ENCODE measurements at places on chromosomes 7 and 10.

GRCh38 chr7:17558135-17558534 is 259.7 kb downstream of the AHR start:
- no peak for DNase-seq

GRCh38 chr10:15168291-15168785 is at the start of gene NMT2:
TSS of gene NMT2 (minus strand) at chr10:15168693. CDS start at chr10:15168612, 81 bp downstream.
- DNase-seq, result peak; percentile 92

GRCh38 chr10:89954787-89955566 is 253.6 kb downstream of the KIF20B start:
- DNase-seq, result no peak

DNA sequence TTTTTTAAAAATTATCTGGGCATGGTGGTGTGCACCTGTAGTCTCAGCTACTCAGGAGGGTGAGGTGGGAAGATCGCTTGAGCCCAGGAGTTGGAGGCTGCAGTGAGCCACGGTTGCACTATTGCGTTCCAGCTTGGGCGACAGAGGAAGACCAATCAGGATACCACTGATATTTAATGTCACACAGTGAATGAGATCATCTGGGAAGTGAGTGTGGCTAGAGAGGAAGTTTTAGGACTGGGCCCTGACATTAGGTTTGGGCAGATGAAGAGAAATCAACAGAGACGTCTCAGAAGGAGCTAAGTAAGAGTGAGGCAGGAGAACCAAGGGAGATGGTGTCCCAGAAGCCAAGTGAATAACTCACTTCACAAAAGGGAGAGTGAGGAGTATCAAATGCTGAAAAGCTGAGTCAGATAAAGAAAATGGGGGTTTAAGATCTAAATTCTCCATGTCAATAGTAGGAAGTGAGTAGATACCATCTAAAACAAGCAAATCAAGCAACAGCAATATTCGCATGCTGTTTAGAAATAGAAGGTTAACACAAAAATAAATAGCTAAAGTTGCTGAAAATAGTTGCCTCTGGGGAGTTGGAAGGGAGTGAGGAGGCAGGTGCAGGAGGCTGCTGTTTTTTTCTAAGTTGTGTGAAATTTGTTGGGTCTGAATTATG is 11.5 kb downstream of the PILRA start:
- no peak for DNase-seq

- DNase-seq, result no peak
Measured at GRCh38 chr10:51159841-51160240, 85.6 kb downstream of the PRKG1 start.

GRCh38 chr10:121282797-121283515 is 315.3 kb downstream of the FGFR2 start:
- no peak for DNase-seq

DNA sequence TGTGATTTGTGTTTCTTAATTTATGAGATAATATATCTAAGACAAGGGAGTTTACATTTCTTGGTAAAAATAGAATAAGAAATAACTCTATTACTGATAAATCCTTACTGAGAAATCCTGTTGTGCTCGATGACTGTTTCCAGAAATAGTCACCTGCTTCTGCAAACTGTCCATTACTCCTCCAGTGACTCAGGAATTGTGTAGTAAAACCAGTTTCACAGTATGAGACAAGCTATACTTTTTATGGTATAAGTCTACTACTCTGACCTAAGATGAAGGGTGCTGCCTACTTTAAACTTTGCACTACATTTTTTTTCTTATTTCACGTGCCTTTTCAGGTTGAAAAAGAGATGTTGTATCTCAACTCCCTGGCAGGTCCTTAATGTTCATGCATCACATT is 6.8 kb upstream of the ANKRD22 start:
- DNase-seq, result no peak

DNA sequence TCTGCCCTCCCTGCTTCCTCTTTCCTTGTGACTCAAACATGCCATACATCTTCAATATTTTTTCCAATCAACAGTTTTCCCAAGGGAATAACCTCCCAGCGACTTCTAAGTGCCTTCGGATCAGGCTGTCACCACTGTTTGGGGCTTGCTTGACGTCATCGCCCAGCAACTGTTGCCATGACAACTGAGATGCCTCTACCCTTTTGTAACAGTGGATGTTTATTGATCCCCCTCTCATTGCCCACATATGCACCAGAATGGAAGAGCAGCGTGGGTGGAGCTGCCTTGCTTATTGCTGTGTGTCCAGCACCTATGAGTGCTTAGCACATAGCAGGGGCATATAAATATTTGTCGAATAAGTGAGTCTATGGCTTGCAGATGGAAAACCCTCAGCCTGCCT is 14.4 kb downstream of the FFAR4 start:
- DNase-seq, result peak; percentile 60

GRCh38 chr7:27767374-27767773 is 27.4 kb downstream of the TAX1BP1 start:
- no peak for DNase-seq

DNA sequence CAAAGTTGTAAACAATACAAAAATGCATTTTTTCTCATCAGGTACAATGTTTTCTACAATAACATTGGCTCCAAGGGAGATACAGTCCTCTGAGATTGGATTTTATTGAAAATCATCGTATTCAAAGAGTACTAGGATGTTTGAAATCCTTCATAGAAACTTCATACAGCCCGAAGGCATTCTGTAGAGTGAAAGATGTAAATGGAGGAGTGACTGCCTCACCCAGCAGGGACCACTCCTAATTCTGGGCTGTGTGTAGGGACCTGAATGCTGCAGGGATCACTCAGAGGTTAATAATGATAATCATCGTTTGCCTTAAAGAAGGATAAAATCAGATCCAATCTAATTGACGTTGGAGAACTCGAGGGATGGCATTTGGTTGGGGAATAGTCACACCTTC is 198.6 kb downstream of the HECW1 start:
- DNase-seq, result no peak

GRCh38 chr10:72622271-72622670 is 3.6 kb downstream of the MICU1 start:
- no peak for DNase-seq

GRCh38 chr7:80453699-80454340 is 58.0 kb downstream of the GNAT3 start:
- DNase-seq, result peak; percentile 61

DNA sequence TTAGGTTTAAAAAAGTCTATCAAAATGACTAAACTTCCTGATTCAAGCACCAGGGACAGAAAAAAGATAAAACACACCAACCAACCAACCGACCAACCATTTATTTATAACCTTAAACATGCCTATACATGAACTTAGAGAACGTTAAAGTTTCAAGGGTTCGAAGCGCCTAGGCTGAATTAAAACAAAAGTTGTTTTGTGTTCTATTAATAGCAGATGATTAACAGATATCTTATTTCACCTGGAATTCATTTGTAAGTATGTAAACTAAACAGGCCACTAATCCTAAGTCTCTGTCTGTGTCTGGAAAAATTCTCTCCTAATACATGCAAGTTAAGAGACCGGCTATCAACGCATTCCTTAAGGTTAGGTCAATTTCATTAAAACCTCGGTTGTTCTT is 1.4 kb downstream of the BAIAP2L1 start:
- DNase-seq, result no peak

GRCh38 chr10:86804805-86805204 is 48.4 kb downstream of the BMPR1A start:
- no peak for DNase-seq

DNA sequence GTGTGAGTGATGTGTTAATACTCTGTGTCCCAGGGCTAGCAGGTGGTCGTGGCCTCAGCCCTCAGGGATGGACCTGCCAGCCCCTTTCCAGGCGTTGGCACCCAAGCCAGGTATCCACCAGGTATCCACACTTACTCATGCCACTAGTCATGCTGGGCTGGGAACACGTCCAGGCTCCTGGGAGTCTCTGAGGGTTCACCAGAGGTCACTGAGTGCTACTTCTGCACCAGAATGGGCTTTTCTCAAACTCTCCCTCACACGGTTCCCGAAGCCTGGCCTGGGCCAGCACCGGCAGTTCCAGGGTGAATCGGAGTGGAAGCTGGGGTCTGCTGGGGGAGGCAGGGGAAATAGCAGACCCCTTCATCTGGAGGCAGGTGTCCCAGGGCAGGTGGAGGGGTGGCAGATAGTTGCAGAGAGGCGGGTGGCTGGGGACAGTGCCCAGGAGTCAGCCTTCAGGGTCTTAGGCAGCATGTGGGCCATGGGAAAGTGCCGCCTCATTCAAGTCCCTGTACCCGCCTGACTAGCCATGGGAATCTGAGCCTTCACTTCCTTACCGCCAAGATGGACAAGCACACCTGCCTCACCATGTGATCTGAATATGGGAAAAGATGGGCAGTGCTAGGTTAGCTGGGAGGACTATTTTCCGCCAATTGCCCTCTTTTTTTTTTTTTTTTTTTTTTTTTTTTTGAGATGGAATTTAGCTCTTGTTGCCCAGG is 95.5 kb upstream of the GTF2I start:
- peak; percentile 62 for DNase-seq

DNA sequence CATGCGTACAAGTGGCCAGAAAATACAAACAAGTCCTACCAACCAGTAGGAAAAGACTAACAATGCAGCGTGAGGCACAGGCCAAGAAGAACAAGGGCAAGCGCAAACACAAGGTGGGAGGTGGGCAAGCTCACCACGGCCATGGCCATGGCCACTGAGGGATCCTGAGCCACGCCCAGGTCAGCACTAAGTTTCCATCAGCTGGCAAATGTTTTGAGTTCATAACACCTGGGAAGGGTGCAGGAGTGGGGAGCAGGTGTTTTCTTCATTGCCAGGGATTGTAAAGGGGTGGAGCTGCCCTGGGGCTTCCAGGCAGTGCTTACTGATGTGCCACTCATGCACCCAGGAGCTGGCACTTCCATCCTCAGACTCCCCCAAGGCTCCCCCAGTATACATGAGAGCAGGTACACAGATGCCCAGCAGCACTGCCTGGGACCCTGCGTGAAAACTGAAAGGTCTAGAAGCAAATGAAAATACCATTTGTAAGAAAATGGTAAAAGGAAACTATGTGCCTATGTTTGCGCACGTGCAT is 139.2 kb upstream of the RET start:
- no peak for DNase-seq

- DNase-seq, result peak; percentile 38
Measured at GRCh38 chr10:43502931-43503330, 66.0 kb downstream of the ZNF487 start.

DNA sequence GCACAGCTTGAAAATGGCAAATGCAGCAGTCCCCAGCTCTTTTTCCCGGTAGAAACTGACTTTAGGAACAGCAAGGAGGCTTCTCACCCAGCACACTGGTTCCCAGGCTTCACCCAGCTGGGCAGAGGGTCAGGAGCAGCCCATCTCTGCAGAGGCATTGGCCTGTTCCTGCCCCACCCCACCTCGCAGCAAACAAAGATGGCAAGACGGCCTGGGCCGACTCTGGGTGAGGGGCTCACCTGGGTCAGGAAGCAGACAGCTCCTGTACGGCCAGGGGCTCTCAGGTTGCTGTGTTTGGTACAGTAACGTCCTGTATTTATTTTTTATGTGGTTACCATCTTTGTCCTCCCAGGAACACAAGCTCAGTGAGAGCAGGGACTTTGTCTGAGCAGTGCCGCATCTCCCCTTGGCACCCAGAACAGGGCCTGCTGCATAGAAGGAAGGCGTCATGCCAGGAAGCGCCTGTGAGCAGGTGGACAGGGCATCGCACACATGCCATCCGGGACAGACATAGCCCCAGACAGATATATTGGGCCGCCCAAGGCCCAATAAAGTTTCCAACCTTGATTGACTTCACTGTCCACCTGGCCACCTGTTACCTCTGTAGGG is 585.0 kb upstream of the FOXK1 start:
- no peak for DNase-seq

DNA sequence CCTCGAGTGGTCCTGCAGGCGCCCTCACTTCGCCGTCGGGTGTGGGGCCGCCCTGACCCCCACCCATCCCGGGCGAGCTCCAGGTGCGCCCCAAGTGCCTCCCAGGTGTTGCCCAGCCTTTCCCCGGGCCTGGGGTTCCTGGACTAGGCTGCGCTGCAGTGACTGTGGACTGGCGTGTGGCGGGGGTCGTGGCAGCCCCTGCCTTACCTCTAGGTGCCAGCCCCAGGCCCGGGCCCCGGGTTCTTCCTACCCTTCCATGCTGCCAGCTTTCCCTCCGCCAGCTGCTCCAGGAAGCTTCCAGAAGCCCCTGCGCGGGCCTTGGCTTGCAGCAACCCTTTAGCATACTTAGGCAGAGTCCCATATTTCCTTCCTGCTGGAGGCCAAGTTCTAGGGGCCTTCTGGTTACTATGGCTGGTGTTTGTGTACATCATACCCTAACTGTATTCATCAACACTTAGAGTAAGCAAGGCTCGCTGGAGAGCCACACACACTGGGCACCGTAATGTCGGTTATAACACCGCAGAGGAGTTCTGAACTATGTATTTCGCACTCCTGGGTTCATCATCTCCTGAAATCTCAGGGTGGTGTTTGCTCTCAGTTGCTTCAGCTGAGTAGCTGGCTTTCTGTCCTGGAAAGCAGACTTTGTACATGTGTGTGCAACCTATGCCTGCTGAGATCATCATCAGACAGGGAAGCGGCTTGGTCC is 471 bp downstream of the MGMT start:
- peak; percentile 18 for DNase-seq

- DNase-seq, result no peak
Measured at GRCh38 chr10:46226900-46227558, 59.8 kb upstream of the ANTXRL start.

- DNase-seq, result no peak
Measured at GRCh38 chr7:41694495-41694894, 8.4 kb downstream of the INHBA start.

GRCh38 chr10:109784236-109784635 is 139.1 kb downstream of the XPNPEP1 start:
- no peak for DNase-seq

- DNase-seq, result no peak
Measured at GRCh38 chr10:71038921-71039320, 150.6 kb upstream of the PCBD1 start.

GRCh38 chr10:125004571-125005311 is 62.8 kb downstream of the ZRANB1 start:
- DNase-seq, result peak; percentile 30
